ENCODE measurements at places on chromosomes 16 and 17.
A peak's percentile ranks its signal among the peaks of the same experiment; 100 is the strongest.

DNA sequence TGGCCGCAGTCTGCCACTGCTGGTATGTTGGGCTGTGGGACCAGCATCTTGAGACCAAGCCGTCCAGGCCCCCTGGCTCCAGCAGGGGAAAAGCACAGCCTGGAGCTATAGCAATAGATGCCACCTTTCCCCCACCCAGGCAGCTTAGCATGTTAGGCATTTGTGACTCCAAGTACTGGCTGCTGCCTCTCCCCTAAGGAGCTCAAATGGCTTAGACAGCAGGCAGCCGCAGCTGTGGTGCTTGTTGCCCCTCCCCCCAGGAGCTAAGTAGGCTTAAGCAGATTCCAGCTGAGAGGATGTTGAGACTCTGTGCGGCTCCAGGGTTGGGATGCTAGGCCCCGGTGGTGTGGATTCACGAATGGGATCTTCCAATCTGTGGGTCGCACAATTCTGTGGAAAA lies 88.8 kb upstream of the ANKFN1 start:
- DNase-seq: no peak

DNA sequence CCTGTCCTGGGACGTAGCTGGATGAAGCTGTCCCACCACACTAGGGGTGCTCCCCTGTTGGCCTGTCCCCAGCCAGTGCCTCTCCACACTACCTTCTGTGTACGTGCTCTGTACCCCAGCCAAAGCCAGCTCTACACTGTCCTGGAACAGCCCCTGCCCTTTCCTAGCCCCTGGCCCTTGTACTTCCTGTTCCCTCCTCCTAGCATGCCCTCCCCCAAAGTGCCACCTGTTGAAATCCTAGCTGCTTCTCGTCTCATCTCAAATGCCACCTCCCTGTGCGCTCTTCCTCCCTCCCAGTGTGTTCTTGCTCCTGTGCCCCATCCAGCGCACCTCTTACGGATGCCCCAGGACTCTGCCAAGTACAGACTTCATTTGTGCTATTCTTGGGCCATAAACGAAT lies 33.5 kb downstream of the IRX3 start:
- no peak for DNase-seq

GRCh38 chr17:82418001-82418986 lies at the start of the genes HEXD and OGFOD3:
Gene HEXD (plus strand): TSS chr17:82418347. CDS start chr17:82419800, 1,453 bp downstream.
Gene OGFOD3 (minus strand): TSS chr17:82418586. CDS start chr17:82418485, 101 bp downstream.
- peak; percentile 82 for DNase-seq

- DNase-seq: no peak
Observed at GRCh38 chr17:71302721-71303549, 817.9 kb upstream of the SOX9 start.

DNA sequence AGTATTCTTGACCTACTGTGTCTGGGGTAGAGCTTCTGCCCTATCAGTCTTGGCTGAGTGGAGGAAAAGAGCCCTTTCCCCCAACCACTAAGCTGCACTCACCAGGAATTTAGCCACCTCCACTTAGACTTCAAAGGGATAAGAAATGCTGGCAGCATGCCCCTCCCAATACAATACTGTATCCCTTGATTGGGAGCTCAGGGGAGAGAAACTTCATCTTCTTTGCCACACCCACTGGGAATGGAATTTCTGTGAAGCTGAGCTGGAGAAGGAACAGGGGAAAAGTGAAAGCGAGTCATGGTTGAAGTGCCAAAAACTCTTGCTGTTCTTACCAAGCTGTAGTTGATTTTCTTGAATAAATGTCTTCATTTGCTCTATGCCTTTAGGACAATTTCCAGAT lies 68.8 kb downstream of the CEP112 start:
- DNase-seq: no peak

DNA sequence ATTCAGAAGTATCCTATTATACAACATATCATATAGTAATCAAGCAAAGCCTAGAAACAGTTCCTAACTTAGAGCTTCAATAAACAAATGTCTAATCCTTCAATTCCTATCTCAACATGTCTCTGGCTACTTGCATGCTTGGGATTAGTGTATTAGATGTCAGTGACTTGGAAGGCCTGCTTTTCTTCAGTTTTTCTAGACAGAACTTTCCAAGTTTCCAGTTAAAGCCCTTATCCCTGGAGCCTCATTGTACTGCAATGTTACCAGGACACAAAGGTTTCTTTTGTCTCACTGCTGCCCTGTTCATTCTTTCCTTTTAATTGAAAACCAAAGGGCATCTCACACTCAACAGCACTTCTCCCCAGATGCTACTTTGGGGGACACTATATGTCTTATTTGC lies 16.5 kb downstream of the PSME3IP1 start:
- DNase-seq: no peak

DNA sequence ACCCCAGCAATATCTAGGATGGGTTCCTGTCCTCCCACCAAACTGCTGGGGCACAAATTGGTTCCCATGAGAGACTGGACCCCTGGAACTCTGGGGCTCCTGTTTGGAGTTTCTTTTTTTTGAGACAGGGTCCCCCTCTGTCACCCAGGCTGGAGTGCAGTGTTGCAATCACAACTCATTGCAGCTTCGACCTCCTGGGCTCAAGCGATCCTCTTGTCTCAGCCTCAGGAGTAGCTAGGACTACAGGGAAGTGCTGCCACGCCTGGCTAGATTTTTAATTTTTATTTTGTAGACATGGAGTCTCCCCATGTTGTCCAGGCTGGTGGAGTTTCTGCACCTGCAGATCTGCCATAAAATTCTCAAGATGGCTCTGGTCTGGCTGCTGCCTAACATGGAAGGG lies 56.3 kb upstream of the BRD7 start:
- DNase-seq: no peak

GRCh38 chr16:67187175-67187890 lies 2.6 kb downstream of the EXOC3L1 start:
- no peak for DNase-seq

- no peak for DNase-seq
Observed at GRCh38 chr17:80216473-80217456, 3.4 kb downstream of the SGSH start.

DNA sequence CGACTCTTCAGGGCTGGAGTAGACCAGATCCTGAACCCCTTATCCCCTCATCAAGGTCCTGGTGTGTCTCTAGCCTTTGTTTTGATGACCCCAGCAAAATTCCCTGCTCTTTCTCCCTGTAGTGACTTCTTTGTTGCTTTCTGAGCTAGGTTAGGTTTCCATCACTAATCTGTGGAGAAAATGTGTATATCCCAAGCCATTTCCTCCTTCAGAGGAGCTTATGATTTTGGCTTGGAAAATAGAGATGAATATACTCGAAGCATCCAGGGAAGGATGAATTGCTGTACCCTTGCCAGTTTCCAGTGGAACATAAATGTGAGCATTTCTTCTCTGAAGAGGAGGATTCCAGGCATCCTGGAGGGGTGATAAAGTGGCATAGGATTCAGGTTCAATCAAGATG lies 55.8 kb downstream of the KSR1 start:
- DNase-seq: no peak

DNA sequence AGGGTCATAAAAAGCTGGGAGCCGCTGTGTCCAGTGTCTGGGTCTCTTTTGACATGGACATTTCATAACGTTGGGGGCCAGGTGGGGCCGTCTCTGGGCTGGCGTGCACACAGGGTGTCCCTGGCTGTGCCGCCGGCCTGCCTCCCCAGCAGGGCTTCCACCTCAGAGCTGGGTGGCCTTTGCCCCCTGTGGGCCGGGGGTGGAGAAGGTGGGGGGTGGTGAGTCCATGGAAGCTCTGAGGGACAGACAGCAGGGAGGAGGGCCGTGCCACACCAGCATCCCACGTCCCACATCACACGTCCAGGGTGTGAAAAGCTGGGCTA lies 908 bp upstream of the SNAI3 start:
- no peak for DNase-seq

DNA sequence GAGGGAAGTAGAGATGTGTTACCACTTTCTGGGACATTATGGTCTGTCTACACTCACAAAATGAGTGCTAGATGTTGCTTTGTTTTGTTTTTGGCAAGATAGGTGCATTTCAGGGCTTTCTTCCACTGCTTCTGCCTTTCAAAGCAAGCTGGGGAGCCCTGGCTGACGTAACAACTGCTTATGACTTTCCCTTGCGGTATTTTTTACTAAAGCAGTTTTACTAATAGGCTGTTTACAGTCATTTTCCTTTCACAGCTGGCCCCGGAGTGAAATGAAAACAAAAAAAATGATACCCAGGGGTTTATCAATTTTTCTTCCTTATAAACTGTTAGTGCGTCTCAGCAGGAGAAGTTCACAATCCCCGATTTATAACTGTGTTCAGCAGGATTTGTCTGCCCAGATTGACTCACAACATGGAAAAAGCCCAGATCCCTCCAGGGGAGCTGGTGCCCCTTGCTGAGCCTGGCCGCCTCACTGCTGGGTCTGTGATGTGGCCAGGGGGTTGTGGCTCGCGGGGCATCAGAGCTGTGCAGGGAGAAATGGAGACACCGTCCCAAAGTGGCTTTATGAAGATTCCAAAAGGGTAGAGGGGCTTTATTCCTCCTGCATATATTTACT lies 184.4 kb upstream of the HS3ST3A1 start:
- DNase-seq: no peak

DNA sequence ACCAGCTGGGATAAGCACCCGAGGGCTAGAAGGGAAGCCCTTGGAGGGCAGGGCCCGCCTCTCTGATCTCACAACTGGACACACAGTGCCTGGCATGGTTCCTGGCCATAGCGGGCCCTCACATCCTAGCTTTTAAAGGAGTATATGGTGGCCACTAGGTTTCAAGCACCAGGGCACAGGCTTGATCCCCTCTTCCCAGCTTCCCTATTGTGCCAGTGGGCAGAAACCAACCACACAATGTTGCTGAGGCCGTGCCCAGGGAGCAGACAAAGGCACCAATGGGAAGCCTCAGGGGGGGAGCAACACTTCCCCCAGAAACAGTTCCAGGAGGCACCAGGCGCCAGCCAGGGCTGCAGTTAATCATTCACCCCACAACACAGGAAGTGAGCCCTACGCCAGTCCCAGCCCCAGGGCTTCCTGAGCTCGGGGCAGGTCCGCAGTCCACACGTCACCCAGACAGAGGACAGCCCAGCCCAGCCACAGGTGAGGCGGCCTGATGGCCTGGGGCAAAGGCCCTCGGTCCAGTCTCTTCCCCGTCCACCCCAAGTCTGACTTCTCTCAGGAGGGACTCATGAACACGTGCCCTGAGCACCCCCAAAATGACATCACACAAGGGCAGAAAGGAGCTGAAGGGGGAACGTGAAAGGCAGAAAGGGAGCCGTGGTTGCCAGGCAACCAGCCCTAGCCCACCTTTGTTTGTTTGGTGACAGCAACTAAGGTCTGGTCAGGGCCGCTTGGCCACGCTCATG lies 12.8 kb downstream of the SMIM5 start:
- DNase-seq: no peak

DNA sequence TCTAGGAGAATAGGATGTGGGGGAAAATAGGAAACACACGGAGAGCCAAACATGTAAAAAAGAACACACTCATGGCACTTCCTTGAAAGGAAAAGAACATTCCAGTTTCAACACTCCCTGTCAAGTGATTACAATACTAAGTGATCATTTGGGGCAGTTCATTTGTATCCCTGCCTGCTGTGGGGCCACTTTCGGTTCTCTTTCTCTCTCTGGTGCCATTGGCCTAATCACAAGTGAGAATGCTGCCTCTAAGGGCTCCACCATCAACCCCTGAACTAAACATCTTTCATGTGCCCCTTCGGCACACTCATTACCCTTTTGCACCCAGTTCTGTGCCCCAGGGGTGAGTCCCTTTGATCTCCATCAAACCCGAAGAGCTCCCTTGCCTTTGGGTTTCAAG lies 197.3 kb downstream of the CEP112 start:
- DNase-seq: no peak

DNA sequence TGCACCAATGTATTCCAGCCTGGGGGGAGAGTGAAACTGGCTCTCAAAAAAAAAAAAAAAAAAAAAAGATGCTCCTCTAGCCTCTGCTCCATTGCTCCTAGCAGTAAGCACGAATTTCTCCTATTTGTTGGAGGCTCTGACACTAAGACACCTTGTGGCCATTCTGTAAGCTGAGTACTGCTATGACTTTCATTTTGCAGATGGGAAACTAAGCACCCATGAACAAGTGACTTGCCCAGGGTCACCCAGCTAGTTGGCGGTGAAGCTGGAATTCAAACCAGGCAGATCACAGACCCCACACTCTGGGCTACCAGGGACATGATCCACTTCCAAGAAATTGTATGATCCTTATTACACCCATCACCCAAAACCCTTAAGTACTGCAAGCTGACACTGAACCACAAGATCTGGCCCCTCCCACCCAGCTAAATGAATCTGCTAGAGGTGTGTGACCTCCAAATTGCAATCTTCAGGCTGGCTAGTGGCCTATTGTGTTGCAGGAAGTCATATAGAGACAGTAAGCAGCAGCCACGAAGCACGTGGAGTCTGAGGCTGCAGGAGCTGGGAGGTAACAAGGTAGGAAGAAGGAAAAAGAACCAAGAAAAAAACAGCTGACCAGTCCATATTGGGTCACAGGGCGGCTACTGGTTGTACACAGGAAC lies 209.4 kb downstream of the XYLT1 start:
- no peak for DNase-seq

- no peak for DNase-seq
Observed at GRCh38 chr16:64452446-64452845, 669.4 kb downstream of the CDH11 start.

DNA sequence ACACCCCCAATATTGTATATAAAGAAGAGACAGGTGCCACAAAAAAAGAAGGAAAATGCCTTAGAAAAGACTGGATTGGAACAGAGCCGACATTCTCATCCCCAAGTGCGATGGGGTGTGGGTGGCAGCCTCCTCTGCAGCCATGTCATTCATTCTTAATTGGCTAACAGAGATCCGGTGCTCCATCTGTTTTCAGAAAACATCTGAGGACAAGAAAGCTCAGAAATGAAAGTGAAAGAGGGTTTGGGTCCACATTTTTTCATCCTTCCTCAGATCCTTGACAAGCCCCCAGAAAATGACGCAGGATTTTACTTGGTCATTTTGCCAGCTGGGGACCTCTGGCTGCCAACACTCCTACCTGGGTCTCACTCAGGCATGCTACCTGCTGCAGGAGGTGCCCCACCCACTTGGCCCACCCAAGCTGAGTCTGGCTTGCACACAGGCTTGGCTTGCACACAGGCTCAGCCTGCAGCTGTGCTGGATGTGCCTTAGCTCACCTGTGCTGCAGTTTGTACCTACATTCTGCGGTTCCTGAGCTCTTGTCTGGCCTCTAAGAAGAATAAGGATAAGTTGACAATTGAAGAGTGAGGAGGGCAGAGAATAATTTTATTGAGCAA lies 21.9 kb downstream of the KIF2B start:
- DNase-seq: no peak

GRCh38 chr16:50298075-50298460 lies 31.7 kb downstream of the ADCY7 start:
- no peak for DNase-seq

- DNase-seq: no peak
Observed at GRCh38 chr16:89344458-89344834, 126.9 kb downstream of the ZNF778 start.

DNA sequence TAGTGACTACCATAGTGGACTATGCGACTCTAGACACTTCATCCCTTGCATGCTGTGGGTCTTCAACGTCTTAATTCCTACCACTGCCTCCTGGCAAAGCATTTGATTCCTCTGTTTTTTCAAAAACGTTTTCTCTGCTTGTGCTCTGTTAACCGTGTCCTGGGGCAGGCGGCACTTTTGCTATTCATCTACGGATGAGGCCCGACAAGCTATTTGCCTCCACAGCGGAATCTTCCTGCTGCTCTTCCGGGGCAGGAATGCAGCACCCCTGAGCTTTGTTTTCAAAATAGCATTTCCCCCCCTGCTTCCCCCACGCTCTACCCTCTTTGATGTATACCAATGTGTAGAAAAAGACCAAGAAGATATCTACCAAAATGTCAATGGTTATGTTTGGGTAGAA lies 39.8 kb upstream of the METTL16 start:
- no peak for DNase-seq
